ENCODE measurements at places on chromosomes 1 and 21.

DNA sequence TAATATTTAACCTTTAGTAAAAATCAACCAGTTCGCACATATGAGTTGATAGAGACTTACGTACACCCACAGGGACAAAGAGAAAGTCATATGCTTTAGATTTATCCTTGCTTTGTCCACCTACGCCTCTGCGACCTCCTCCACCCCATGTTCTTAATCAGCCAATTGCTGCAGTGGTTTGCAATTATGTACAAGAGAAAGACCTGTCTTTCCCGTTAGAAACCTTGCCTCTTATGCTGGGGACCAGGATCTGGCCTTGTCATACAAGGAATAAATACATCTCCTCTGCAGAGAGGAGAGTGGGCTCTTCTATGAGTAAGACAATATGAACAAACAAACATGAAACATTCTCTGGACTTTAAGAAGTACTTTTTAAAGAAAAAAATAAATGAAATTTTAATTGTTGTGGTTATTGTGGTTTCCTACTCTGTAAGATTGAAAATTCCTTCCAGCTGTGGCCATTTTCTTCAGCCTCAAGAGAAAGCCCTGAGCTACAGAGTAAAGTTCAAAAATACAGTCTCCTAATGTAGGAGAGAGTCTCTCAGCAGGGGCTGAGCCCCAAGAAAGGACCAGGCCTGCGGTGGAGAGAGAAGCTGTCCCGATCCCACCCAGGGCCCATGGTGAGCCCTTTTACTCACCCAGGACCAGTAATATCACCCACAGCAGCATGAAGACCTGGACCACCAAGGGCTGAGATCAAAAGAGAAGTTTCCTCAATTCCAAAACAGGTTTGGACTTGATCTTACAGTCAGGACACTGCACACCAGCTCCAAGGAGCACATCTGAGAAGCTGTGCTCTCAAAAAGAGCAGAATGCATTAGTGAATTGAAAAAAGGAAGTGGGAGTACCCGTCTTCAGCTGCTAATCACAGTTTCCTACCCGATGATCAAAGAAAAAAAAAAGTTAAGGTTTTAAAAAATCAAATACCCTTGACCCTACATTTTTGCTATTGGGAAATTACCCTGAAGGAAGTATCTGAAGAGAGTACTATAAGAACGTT lies at the start of gene FCRL5:
Gene FCRL5, minus strand, starts transcription at position 822 of the 1,000 bp plus-strand sequence. Its CDS starts 153 bp downstream, at position 669.
- DNase-seq, result no peak

- DNase-seq, result peak; percentile 71
These were observed 2.2 kb downstream of the JUN start for GRCh38 chr1:58781541-58782177.

DNA sequence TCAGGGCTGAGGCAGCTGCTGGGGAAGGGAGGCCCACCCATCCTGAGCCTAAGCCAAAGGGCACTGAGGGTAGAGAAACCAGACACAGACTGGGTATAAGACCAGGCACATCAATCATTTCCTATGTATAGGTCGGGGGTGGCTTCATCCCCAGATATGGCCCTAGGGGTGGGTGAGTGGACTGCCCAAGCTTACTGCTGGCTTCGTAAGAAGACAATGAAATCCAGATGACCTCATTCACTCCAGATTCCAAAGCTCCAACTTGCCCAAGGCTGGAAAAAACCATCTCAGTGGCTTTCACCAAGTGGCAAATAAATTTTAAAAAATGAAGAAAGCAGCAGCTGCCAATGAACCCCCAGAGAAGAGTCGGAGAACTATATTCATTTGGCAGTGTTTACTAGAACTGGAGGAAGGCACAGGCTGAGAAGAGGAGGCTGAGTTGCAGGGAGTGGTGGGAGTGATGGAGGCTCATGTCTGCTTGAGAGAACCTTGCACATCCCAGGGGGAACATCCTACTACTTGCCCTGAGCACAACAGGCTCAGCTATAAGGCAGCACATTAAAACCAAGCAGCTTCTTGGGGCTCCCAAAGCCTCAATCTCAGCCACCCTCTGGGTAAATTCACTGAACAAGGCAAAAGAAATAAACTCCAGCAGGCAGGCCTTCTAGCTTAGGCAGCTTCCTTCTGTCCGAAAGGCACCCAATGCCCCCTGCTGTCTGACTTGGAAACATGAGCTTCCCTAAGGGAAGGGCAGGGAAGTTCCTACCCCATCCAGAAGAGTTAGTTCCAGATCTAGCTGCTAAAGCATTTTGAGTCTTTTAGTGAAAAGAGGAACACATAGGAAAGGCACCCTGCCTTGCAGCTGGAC lies 14.1 kb downstream of the PEA15 start:
- peak; percentile 53 for DNase-seq

DNA sequence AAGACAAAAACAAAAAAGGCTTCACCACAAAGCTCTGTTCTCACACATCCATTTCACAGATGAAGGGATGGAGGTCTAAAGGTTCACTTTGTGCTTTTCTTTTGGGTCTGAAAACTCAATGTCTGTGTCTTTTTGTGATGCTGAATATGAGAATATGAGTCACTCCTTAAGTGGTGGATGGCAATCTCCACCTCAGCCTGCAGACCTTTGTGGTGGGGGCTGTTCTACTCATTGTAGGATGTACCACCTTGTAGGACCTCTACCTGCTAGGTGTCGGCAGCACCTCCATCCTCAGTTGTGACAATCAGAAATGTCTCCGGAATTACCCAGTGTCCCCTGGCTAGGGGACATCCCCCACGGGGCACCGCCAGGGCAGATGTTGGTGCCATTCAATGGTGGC lies 42.8 kb downstream of the UBASH3A start:
- DNase-seq, result no peak

GRCh38 chr21:31903896-31904295 lies 31.1 kb downstream of the HUNK start:
- no peak for DNase-seq

DNA sequence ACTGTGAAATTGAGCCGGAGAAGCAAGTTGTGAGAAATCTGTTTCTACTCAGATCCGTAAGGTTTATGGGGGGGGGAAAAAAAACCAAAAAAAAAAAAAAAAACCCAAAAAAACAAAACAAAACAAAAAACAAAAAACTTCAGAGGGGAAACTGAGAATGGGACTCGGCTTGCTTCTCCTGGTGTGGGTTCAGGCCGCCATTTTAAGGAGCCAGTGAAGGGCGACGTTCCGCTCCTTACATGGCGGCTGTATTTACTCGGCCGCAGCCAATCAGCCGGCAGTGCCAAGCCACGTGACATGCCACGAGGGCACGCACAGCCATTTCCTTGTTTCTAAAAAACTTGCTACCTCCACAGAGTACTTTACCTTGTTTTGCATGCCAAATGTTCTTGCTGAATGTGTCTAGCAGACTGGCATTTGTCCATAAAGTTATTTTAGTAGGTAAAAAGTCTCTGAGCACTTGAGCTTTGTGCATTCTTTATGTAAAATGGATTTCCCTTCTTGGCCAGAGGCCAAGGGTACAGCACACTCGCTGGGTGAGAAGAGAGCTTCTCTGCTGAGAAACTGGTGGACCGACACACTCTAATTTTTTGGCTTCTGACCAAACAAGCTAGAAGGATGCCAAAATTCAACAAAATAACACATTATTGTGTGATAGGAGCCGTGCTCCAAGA lies 101.8 kb downstream of the NFIA start:
- no peak for DNase-seq

Measured in glutamatergic neuron (in vitro differentiated cells).